ENCODE measurements at places on chromosomes 7 and 10.

- DNase-seq = no peak
These were observed 28.8 kb upstream of the ZNF488 start for GRCh38 chr10:47412869-47413268.

DNA sequence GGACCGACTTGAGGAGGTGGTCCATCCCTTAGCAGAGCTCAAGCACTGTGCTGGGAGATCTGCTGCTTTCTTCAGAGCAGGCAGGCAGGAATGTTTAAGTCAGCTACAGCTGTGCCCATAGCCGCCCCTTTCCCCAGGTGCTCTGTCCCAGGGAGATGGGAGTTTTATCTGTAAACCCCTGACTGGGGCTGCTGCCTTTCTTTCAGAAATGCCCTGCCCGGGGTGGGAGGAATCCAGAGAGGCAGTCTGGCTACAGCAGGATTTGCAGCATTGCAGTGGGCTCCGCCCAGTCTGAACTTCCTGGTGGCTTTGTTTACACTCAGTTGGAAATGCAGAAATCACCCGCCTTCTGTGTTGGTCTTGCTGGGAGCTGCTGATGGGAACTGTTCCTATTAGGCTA, 51.2 kb upstream of the SEMA3A start:
- no peak for DNase-seq

- no peak for DNase-seq
These were observed 64.3 kb downstream of the INSIG1 start for GRCh38 chr7:155361947-155362346.

- DNase-seq = no peak
These were observed 535.9 kb downstream of the AUTS2 start for GRCh38 chr7:70134029-70134770.

GRCh38 chr10:30445711-30446110, 11.7 kb downstream of the MAP3K8 start:
- peak; percentile 69 for DNase-seq

GRCh38 chr7:47428052-47428767, 153.7 kb downstream of the TNS3 start:
- no peak for DNase-seq

DNA sequence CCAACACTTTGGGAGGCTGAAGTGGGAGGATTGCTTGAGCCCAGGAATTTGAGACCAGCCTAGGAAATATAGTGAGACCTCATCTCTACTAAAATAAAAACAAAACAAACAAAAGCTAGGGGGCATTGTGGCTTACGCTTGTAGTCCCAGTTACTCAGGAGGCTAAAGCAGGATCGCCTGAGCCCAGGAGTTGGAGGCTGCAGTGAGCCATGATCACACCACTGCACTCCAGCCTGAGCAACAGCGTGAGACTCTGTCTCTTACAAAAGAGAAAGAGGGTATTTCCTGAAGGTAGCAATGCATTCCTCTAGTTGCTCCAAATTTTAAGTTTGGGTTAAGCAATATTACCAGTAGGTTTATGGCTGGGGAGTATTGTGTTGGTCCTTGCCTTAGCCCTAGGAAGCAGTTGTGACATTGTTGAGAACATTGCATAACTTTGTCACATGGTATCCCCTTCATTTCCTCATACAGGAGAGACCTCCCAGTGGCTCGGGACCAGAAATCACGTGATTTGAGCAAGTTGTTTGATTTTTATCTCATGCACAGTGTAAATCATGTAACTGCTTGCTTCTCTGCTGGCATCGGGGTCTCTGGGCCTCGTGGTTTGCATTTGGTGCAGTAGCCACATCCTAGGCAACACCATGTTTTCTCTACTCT, 23.3 kb upstream of the SMARCD3 start:
- no peak for DNase-seq

GRCh38 chr7:131197920-131198615, 129.6 kb upstream of the MKLN1 start:
- peak; percentile 64 for DNase-seq

GRCh38 chr10:69835875-69836730, 34.4 kb downstream of the COL13A1 start:
- DNase-seq = no peak

DNA sequence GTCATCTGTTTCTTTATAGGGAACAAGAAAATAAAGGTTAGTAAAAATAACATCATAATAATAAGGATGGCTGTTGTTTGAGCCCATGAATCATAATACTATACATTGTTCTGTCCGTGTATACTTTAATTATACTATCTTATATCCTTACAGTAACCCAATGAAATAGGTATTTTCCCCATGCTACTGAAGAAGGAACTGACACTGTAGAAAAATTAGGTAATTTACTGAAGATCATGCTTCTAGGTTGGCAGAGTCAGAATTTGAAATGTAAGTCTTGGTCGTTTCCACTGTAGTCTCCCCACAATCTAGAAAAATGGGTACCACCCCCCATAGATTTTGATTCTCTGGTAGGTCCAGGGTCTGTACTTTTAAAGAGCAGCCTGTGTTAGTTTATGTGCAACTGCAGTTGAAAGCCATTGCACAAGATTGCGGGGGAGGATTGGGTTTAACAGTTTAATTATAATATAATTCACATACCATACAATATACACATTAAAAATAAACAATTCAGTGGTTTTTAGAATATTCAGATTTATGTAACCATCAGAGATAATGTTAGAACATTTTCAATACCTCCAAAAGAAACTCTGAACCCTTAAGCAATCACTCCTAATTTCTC, 47.7 kb downstream of the SHOC2 start:
- no peak for DNase-seq

DNA sequence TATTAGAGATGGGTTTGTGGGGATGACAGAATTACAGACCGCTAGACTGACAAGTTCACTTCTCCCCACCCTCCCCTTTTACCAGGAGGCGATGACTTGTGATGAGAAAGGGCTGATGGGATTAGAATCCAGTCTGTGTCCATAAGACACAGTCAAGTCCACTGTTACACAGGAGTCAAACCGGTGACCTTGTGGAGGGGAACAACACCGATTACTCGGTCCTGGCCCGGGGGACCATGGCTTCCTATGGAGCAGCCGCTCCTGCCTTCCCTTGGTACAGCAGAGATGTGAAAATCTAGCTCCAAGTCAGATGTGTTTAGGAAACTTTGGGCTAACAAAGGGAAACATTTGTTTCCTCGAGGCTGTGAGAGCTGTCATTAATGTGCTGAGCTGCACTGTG, 105.5 kb downstream of the ACTR3B start:
- no peak for DNase-seq

All from astrocyte of the spinal cord (primary cell).